ENCODE measurements at places on chromosomes 2 and 18.
A peak's percentile ranks its signal among the peaks of the same experiment; 100 is the strongest.

DNA sequence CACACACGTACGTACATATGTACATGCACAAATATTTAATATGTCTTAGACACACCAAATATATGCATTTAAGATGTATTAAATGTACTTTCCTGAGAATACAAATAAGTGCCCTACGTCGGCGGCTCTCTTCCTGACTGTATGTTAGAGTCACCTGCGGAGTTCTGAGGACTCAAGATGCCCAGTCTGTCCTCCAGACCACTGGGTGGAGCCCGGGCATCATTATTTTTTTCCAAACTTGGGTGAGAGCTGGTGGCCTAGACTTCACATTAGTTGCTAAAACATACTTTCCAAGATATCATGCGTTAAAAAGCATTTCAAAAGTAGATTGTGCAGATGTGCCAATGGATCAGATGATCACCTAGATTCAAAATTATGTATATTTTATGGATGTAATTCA, 2.9 kb downstream of the IL18R1 start:
- no peaks in the 10 kb centered on the region for H3K36me3 ChIP-seq
- H3K4me3 ChIP-seq, result no peak overlapping the region
- DNase-seq, result no peak
- H3K27ac ChIP-seq, result no peak overlapping the region
- peaks cover 7% of the 10 kb centered on the region for H3K27me3 ChIP-seq

DNA sequence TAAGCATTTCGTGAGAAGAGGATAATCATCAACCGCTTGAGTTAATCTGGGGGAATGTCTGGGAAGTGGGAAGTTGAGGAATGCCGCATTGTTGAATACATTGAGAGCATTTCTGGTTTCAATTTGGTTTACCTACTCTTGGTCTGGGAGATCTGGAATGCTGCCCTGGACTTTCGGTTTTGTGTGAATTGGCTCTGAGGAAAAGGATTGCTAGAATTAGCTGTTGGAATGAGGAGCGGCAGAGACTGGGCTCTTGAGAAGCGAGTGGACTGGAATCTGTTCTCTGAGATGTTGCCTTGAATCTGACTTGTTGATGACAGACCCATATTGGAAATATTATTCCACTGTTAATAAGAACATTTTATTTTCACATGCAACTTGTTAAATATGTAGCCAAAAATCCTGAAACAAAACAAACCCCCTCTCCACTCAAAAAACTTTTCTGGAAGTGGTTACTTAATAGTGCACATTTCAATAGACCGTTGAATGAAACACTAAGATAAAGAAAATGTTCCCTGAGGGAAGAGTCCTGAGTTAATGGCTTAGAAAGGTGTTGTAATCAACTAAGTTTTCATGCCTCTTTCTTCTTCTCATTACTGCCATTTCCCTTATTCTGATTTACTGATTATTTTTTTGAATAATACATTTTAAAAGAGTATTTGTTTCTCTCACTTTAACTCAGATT, 50.8 kb downstream of the PTPRM start:
- peaks cover 27% of the 10 kb centered on the region for H3K4me1 ChIP-seq
- no peaks in the 10 kb centered on the region for H3K36me3 ChIP-seq
- DNase-seq, result peak; percentile 92
- H3K27me3 ChIP-seq, result no peaks in the 10 kb centered on the region

DNA sequence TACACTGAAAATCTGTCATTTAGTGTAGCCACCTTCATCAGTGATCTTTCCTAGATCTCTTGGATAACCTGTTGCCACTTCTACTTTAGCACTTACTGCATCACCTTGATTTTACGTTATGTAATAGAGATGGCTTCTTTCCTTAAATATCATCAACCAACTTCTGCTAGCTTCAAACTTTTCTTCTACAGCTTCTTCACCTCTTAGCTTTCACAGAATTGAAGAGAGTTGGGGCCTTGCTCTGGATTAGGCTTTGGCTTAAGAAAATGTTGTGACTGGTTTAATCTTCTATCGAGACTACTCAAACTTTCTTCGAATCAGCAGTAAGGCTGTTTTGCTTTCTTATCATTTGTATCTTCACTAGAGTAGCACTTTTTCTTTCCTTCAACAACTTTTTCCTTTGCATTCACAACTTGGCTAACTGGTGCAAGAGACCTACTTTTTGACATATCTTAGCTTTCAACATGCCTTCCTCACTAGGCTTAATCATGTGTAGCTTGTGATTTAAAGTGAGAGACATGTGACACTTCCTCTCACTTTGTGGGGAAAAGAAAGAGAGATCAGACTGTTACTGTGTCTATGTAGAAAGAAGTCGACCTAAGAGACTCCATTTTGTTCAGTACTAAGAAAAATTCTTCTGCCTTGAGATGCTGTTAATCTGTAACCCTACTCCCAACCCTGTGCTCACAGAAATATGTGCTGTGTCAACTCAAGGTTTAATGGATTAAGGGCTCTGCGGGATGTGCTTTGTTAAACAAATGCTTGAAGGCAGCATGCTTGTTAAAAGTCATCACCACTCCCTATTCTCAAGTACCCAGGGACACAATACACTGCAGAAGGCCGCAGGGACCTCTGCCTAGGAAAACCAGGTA, 99.6 kb downstream of the ATL2 start:
- DNase-seq, result no peak
- no peaks in the 10 kb centered on the region for H3K27me3 ChIP-seq

DNA sequence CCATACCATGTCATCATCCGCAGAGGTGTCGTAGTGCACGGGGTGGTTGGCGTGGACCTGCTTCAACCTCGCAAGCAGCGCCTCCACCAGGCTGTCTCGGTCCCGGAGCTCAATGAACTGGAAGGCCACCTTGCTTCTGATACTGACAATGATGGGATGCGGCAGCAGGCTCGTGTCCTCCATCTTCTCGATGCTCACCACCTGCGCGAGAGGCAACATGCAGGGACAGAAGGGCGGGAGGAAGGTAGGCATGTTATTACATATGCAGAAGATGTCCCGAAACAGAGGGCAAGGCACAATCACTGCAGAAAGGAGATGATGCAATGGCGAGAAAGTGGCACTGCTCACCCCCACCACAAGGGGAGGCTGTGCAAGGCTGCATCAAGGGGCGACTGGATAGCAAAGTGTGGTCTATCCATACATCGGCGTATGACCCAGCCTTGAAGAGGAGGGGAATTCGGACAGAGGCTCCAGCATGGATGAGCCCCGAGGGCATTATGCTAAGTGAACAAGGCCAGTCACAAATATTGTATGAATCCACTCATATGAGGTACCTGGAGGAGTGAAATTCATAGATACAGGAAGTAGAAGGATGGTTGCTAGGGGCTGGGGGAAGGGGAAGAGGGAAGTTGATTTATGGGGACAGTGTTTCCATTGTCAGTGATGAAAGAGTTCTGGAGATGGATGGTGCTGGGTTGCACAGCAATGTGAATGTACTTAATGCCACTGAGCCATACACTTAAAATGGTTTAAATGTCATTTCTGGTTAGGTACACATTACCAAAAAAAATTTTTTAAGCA, 36.6 kb downstream of the RPL31 start:
- H3K36me3 ChIP-seq, result peaks cover 50% of the 10 kb centered on the region
- no peaks in the 10 kb centered on the region for H3K27me3 ChIP-seq
- no peaks in the 10 kb centered on the region for H3K4me1 ChIP-seq
- no peak overlapping the region for H3K4me3 ChIP-seq

DNA sequence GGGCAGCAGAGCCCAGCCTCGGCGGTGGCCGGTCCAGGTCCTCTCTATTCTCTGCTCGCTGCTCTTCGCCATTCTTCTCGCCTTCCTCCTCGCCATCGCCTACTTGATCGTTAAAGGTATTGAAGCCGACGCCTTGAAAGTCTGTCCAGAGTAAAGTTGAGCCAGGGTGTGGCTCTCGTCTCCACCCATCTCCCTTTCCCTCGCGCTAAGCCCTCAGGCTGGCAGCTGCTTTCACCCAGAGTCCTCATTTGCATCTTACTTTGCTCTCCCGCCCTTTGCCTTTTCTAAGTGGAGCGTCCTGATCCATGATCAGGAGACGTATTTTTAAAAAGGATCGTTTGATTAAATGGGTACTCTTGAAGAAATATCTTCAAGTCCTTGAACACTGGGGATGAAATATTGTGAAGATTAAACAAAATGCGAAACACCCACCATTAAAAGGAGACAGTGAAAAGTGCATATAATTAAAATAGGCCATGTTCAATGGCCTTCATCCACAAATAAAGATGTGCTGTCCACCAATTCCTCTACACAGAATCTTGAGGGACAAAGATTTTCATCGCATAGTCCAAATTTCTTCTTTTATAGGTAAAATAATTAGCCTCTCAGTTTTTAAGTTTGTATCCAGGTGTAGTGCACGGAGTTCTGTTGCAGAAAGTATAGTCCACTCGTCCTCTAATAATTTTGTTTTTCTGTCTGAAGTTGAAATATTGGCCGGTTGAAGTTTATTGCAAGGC, 657 bp downstream of the ARL6IP6 start:
- DNase-seq, result peak; percentile 69
- H3K4me1 ChIP-seq, result peaks cover 7% of the 10 kb centered on the region
- H3K27me3 ChIP-seq, result no peaks in the 10 kb centered on the region

GRCh38 chr2:3314626-3315025, 63.0 kb downstream of the EIPR1 start:
- H3K36me3 ChIP-seq, result peaks cover 10% of the 10 kb centered on the region
- no peak overlapping the region for H3K4me3 ChIP-seq
- H3K27me3 ChIP-seq, result no peaks in the 10 kb centered on the region
- DNase-seq, result no peak
- H3K27ac ChIP-seq, result no peak overlapping the region

DNA sequence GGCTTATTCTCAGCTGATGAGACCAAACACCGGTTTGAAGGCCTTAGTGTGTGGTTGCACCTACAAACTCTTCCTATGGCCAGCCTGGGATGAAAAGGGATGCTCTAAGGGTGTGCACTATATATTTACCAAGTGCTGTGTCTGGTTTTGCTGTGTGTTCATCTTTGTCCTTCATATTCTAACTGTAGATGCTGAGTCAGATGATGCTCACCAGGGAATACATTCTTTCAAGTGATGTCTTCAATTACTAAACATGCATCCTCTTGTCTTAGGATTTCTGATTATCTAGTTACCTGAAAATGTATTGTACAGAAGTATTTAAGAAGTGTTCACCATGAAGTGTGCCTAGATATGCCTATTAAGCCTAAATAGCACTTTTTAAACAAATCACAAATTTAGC, 1111.6 kb upstream of the ZEB2 start:
- DNase-seq, result no peak
- H3K4me3 ChIP-seq, result no peak overlapping the region
- H3K4me1 ChIP-seq, result no peaks in the 10 kb centered on the region
- no peaks in the 10 kb centered on the region for H3K36me3 ChIP-seq

Measured in muscle of leg (tissue), 16 donors.